ENCODE measurements at places on chromosomes 6 and 20.

DNA sequence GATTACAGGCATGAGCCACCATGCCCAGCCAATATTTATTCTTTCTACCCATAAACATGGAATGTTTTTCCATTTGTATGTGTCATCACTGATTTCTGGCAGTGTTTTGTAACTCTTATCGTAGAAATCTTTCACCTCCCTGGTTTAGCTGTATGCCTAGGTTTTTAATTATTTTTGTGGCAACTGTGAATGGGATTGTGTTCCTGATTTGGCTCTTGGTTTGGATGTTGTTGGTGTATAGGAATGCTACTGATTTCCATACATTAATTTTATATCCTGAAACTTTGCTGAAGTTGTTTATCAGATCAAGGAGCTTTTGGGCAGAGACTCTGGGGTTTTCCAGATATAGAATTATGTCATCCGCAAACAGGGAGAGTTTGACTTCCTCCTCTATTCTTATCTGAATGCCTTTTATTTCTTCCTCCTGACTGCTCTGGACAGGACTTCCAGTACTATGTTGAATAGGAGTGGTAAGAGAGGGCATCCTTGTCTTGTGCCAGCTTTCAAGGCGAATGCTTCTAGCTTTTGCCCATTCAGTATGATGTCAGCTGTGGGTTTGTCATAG, 198.6 kb downstream of the ZDHHC14 start:
- DNase-seq, result no peak

GRCh38 chr20:58053391-58054055, 174.9 kb downstream of the ANKRD60 start:
- no peak for DNase-seq

DNA sequence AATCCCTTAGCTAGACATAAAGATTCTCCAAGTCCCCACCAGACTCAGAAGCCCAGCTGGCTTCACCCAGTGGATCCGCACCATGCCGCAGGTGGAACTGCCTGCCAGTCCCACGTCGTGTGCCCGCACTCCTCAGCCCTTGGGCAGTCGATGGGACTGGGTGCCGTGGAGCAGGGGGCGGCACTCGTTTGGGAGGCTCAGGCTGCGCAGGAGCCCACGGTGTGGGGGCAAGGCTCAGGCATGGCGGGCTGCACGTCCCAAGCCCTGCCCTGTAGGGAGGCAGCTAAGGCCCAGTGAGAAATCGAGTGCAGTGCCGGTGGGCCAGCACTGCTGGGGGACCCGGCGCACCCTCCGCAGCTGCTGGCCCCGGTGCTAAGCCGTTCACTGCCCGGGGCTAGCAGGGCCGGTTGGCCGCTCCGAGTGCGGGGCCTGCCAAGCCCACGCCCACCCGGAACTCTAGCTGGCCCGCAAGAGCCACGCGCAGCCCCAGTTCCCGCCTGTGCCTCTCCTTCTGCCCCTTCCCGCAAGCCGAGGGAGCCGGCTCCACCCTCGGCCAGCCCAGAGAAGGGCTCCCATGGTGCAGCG, 95.9 kb upstream of the DTNBP1 start:
- no peak for DNase-seq

DNA sequence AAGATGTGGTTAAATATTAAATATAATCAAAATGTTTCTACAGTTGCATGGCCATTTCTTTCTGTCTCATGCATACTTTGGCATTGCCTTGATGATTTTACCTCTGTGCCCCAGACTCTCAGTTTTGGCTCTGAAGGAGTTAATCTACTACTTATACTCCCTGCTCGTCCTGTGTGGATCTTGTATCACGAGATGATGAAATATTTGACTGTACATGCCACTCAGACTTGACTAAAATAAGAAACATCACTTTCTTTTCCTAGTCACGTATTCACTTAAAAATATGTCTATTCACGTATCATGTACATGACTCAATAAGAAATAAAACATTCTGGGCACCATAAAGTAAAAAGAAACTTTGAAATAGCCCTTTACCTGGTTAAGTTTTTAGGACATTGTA, 397.7 kb downstream of the RFPL4B start:
- DNase-seq, result no peak

DNA sequence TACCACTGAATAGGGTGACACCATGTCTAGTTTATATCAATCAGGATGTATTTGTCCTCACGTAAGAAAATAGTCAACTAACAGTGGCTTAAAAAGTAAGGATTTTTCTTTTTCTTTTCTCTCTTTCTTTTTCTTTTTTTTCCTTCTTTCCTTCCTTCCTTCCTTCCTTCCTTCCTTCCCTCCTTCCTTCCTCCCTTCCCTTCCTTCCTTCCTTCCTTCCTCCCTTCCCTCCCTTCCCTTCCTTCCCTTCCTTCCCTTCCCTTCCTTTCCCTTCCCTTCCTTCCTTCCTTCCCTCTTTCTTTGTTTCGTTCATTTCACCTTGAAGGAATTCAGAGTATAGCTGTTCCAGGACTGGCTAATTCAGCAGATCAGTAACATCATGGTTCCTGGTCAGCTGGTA, 83.2 kb downstream of the SOX4 start:
- no peak for DNase-seq

DNA sequence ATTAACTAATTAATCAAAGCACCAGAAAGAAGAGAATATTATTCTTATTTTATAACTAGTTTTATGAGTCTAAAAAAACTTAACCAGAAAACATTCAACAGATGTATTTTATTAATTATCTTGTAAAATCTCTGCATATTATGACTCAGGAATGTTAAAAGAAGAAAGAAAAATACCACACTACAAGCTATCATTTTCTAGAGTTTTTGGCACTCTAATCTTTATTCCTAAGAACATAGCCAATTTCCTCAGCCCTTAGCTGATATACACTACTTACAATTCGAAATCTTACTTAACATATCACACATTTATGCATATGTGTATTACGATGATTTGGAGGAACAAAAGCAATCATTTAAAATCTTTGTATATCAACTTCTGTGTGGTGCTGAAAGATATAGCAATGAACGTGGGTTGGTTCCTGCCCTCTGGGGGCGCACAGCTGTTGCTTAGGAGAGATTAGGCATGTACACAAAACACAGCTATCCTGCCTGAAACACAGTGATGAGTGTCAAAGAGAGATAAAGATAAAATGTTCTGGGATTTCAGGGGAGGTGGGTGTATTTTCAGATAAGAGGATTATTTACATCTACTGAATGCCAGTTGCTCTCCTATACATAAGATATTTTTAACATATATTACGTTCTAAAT, 404.5 kb downstream of the SYNE1 start:
- no peak for DNase-seq

- DNase-seq, result no peak
Measured at GRCh38 chr6:32370505-32370904, 1.2 kb downstream of the TSBP1 start.

- no peak for DNase-seq
Measured at GRCh38 chr20:8568075-8568474, 436.0 kb downstream of the PLCB1 start.
